Activated CD4-positive, alpha-beta T cell treated with anti-CD3 and anti-CD28 coated beads for 24 hours (primary cell): ENCODE measurements at places on chromosomes 4 and X.

GRCh38 chr4:76984127-76984526 lies 34.6 kb downstream of the SEPTIN11 start:
- no peak for DNase-seq

DNA sequence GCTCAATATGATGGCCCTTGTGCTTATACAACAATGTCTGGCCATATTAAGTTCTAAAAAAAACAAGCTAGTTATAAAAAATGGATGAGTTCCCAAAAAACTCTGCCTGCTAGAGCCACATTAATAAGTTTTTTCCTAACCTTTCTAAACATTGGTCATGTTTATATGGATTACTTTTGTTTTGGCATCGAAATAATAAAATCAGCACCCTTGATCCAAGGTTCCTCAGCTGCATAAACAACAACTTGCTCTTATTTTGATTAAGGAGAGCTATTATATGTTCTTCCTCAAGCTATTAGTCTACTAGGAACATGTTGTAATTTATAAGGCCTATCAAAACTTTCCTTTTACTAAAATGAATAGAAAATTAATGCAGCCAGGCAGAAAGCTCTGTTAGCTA lies 48.4 kb downstream of the UNC5C start:
- no peak for DNase-seq

DNA sequence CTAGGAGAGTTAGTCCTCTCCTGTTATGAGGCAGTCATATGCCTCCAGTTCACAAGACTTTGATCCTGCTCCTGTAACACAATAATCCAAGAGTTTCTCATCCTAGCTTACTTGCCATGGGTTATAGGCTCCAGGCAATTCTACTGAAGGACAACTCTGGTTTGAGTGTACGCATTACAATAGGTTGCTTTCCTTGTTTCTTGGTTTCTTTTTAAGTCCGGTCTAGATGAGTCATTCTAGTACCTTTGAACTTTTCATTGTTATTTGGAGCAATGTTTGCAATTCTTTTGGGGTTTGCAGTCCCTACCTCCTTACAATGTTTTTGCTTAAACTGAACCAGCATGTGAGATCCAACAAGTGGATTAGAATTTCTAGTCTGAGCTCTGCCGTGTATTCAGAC lies 109.1 kb downstream of the ANAPC4 start:
- no peak for DNase-seq

- DNase-seq, result no peak
Observed at GRCh38 chr4:112093636-112094202, 51.5 kb upstream of the FAM241A start.

DNA sequence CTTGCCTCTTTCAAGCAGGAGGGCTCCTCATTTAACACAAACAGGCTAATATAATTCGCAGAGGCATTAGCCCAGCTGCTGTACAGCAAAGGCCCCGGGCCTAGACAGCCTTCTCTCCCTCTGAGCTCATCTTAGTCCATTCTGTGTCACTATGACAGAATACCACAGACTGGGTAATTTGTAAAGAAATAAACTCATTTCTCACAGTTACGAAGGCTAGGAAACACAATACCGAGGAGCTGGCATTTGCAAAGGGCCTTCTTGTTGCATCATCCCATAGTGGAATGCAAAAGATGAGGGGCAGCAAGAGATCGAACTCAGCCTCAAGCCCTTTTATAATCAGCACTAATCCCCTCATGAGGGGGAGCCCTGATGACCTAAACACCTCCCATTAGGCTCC lies 48.5 kb downstream of the TSPAN5 start:
- DNase-seq, result no peak

GRCh38 chrX:41332408-41333002 lies 1.5 kb upstream of the DDX3X start:
- no peak for DNase-seq

DNA sequence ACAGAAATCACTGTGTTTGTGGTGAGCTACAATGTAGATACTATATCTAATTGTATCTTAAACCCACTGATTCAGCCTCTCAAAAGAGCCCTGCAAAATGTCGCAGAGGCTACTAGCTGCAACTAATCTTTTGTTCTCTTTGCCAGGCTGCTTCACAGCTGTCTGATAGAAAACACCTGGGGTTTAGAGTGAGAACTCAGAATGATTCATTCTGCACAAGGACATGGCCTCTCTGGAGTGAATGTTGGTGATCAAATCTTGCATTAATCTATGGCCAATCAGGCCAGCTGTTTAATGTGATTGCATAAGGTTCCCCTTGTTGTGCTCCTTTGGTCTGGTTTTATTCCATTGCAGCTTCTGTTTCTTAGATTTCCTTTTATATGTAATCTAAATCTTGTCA lies 100.3 kb downstream of the EMCN start:
- DNase-seq, result no peak

DNA sequence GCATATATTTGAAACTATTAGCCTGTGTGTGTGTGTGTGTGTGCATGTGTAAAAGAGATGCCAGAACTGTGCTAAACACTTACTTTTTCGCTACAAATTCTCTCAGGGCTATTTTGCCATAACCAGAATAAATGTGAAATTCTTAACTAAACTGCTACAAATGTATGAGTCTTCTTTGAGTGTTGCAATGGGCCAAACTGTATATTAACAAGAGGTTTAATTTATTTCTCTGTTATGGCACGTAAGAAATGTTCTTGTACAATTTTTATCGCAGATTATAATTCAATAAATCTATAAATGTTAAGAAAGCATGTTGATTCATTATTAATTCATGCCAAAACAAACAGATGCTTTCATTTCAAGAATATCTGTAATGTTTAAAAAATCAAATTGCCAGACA lies 454.5 kb upstream of the PCDH7 start:
- no peak for DNase-seq

GRCh38 chrX:45623266-45623665 lies 422.6 kb upstream of the DIPK2B start:
- DNase-seq, result no peak

GRCh38 chrX:107857837-107858236 lies 32.2 kb downstream of the MID2 start:
- DNase-seq, result no peak

- no peak for DNase-seq
Observed at GRCh38 chr4:158845311-158846041, 76.7 kb downstream of the FNIP2 start.

GRCh38 chrX:39602195-39602594 lies 495.6 kb downstream of the BCOR start:
- no peak for DNase-seq

DNA sequence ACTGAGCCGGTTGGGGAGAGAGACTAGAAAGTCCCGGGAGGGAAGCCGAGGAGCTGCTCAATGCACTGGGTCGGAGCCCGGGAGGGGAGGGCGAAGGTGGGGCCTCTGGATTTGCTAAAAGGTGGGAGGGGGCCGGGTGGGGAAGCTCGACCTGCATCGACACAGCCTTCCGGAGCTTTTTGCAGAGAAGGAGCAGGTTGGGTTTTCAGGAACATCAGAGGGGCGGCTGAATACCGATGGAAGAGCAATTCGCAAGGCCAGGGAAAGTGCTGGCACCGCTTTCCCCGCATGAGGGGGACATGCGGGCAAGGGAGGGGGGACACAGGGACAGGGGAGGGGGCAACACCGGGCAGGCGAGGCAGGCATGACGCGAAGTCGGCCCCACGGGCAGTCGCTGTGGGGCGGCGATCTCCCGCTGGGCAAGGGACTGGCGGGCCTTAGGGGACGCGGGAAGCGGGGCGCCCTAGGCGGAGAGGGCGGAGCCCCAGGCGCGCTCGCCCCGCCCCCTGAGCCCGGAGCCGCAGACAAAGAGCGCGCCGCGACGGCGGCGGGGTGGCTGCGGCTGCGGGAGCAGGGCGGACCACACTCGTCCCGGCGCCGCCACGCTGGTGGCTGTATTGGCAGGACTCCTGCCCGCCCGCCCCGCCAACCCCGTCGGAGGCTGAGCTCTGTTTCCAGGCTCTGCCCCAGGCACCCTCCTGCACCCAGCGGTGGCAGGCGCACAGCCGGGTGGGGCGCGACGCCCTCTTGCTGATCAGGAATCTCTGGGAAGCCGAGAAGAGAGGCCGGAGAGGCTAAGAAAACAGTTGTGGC lies 11.6 kb downstream of the PDZD4 start:
- peak; percentile 34 for DNase-seq

- DNase-seq, result no peak
Observed at GRCh38 chr4:176794151-176794550, 1.4 kb upstream of the VEGFC start.

GRCh38 chr4:73704314-73705055 lies 35.9 kb upstream of the CXCL8 start:
- no peak for DNase-seq

DNA sequence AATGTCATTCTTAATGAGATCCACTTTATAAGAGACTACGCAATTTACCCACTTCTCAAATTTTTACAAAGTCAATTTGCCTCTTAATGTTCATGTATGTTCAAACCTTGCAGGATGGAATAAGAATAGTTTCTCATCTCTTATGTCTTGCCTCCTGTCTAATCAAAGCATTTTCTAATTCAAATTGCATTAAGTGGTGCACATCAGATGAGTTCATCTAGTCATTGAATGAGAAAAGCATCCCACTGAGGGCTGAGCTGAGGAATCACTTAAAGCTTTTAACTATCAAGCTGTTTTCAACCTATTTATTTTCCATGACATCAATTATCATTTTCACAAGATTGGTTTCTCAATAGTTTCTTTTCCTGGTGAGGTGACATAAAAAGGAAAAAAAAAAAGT lies 1964.0 kb downstream of the PCDH7 start:
- no peak for DNase-seq

DNA sequence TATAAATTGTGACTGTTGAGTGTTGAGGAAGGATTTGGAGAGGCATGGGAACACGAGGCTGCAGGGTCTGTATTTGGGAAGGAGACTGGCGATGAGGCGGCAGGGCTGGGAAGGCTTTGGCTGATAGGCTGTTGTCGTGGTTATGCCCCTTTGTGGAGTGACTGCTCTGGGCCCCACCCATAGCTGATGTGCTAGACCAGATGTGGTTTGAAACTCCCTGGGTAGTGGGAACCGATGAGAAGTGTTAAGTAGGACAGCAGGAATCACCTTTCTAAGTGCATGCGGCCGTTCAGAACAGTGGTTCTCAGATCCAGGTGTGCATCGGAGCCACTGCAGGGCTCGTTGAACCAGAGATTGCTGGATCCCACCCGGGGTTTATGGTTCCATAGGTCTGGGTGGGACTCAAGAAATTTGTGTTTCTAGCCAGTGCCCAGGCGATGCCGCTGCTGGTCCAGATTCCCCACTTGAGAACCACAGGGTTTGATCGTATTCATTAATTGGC lies 42.3 kb downstream of the TBC1D14 start:
- DNase-seq, result no peak

- no peak for DNase-seq
Observed at GRCh38 chr4:90357117-90357710, 230.0 kb downstream of the CCSER1 start.

DNA sequence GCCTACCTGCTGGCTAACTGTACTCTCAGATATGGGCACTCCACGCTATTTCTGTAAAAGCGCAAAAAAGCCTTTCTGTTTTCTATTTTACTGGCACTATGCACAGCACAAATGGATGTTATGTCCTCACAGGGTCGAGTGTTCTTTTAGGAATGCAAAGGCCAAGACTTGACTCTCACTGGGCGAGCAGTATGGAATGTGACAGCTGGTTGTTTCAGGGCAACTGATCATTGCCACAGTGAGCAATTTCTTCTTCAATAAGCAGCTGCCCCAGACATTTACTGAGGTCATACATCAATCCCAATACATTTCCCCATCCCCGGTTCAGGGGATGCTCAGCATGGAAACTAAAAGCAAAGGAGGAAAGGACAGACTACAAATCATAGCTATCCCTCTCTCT lies 58.2 kb downstream of the PDE5A start:
- no peak for DNase-seq

DNA sequence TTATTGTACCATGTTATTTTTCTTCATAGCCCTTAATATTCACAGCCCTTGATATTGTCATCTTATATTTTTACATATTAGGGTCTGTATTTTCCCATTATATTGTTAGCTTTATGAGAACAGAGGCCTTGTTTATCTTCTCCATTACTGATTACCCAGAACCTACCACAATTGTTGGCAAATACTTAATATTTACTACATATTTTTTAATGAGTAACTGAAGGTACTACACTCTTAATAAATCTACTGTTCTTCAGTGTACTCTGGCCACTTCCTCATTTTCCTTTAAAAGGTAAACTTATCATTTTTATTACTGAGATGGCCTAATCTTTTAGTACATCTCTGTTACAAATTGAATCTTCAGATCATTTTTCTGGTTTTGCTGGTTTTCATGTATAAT lies 133.5 kb downstream of the COL4A5 start:
- DNase-seq, result no peak

GRCh38 chr4:16262188-16262587 lies 35.9 kb upstream of the TAPT1 start:
- DNase-seq, result no peak

GRCh38 chr4:16195209-16195608 lies 31.1 kb downstream of the TAPT1 start:
- no peak for DNase-seq

GRCh38 chrX:105865709-105866108 lies 43.4 kb downstream of the NRK start:
- DNase-seq, result no peak

DNA sequence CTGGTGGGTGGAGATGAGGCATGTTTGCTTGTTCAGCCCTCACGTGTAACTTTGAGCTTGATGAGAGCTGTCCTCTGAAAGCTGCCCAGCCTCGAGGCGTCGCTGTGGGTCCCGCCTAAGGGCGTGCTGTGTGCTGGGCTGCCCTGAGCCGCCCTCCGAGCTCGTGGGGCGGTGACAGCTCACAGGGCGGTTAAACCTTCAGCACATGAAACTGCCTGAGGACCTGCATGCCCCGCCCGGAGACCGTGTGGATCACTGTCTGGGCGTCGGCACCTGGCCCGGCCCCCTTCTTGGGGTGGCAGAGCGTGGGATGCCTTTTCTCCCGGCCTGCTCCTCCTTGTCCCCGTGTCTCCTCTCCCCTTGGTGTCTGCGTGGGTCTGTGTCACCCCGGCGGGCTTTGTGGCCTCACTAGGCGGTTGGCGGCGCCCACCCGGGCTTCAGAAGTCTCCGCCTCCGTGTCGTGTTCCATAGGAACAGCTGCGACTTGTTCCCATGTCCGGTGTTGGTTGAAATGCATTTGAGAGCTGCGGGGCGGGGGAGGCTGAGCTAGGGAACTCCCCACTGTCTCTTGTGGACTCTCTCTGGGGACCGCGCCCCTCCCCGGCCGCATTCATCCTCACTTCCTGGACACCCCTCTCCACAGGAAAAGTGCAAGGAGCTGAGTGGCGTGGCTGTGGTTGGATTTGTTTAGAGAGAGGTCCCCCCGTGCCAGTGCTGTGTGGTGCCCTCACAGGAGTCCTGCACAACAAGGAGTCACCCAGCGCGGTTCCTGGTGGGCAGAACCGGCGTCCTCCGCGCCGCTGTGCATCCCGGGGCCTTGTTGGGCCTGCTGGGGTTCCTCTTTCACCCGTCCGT lies 6.8 kb downstream of the AKAP17A start:
- DNase-seq, result no peak

- no peak for DNase-seq
Observed at GRCh38 chr4:180179146-180179545, 2064.1 kb upstream of the TENM3 start.

DNA sequence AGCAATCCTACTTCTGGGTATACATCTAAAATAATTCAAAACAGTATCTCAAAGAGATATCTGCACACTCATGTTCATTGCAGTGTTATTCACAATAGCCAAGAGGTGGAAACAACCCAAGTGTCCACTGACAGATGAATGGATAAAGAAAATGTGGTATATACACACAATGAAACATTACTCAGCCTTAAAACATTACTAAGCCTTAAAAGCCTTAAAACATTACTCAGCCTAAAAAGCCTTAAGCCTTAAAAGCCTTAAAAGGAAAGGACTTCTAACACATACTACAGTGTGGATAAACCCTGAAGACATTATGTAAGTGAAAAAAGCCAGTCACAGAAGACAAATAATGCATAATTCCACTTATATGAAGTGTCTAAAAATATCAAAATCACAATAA lies 40.3 kb upstream of the TFDP3 start:
- no peak for DNase-seq
